ENCODE measurements at places on chromosomes 4 and X. TPM values are rescaled to one million over a fixed set of nuclear protein-coding genes. Genes with fewer than 3 reads are reported as not detected.

GRCh38 chrX:47797084-47797483, 39.6 kb upstream of the ZNF81 start:
- DNase-seq = no peak

Gene HSPA4L
- total RNA-seq = 7.6 TPM

- DNase-seq = no peak
Observed at GRCh38 chrX:79065696-79066095, 78.8 kb upstream of the GPR174 start.

Gene SLIT2
- 66.2 TPM for total RNA-seq

GRCh38 chr4:73990988-73991741, 3.2 kb upstream of the PPBP start:
- DNase-seq = no peak

DNA sequence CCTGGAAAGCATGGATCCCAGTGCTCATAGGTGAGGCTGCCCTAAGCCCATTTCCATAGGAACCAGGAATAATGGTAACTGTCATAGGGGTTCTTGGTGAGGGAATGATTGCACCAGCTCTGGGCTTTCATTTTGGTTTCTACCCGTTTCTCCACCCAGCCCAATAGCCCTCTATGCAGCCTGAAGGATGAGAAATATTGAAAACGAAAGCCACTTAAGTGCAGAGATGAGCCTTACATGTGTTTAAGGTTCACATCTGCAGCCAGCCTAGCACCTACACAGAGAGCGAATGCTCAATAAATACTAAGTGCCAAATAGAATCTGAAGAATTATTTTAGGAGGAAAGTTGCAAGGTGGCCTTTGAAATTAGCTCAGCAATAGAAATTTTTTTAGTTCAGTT, 60.4 kb downstream of the MCF2 start:
- no peak for DNase-seq

DNA sequence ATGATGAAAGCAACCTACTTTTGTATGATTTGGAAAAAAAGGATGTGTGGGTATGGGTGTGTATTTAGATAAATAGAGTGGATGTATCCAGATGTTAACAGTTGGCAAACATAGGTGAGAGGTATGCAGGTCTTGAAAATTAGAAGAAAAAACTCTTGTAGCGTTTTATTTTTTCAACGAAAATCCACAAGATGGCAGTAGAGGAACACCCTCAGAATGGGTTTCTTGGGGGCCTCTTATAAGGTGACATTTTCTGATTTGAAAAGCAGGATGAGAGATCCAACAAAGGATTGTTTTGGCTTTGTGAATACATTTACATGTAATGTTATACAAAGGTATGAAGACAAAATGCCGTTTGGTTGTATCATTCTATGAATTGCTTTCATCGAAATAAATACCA, 68.3 kb downstream of the FMR1NB start:
- DNase-seq = no peak

Gene TMEM150C
- 18.8 TPM for total RNA-seq

Gene ZNF518B
- total RNA-seq = 8.8 TPM

DNA sequence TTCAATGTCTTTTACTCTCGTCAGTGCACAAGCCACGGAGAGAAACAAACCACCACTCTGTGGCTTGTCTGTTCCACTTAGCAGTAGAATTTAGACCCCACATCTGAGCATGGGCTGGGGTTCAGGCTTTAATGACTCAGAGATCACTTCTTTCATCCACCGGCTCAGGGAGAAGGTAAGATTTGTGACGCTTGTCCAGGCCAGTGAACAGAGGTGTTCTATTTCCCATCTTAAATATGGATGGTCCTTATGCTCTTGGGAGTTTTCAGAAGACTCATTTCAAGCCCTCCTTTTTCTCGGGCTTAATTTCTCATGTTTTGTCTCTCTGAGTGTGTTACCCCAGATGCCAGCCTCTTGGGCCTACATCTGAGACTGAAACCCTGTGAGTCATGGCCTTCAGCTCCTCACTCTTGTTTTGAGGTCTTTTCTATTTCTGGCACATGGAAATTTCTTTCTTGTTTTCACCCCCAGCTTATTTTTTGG, 127.4 kb upstream of the SFRP2 start:
- no peak for DNase-seq

- DNase-seq = no peak
Observed at GRCh38 chrX:7233580-7234406, 85.8 kb upstream of the PUDP start.

DNA sequence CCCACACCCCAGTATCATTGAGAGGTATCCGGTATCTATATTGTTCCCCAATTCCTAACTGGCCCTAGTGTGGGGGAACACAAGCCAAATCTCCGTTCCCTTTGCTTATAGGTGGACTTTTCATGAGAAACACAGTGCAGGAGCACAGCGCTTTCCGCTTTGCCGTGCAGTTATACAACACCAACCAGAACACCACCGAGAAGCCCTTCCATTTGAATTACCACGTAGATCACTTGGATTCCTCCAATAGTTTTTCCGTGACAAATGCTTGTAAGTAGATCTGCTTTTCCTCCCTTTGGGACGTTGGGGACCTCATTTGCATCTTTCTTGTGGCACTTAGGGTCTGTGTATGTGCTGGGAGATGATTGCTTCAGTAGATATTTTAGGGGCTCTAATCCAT, 1.6 kb downstream of the GRIA3 start:
- DNase-seq = no peak

Gene TMEM154
- total RNA-seq = 1.8 TPM

Gene CDK16
- 94.2 TPM for total RNA-seq

DNA sequence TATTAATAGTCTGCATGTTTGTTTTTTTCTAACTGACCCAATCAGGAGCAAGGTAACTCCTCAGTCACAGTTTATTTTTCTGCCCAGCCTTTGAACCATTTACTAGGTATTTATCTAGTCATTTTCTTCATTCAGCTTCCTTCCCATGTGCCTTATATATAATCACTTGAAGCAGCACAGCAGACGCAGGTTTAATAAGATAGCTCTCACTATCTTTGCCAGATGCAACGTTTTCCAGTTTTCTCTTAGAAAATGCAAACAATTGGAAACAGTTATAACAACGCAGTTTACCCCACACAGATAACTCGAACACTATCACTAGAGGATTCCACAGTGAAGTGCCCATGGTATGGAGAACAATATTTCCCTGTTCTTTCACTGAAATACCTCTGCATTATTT, 56.4 kb upstream of the NFKB1 start:
- no peak for DNase-seq

DNA sequence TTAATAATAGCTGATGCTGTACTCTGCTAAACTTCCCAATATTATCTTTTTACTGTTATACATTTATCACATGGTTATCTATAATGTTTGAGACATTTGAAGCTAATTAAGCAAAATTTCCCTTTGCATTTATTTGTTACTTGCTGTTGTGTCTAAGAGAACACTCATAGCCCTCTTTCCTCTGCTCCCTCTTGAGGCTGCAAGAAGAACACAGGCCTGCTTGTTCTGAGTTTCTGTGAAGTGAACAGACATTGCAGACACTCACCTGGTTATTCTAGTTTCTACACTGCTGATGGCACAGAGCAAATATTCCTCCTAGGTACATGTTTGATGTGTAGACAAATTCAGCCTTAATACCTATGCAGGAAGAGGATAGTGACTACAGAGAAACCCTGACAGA, 367.8 kb downstream of the GASK1B start:
- DNase-seq = no peak

DNA sequence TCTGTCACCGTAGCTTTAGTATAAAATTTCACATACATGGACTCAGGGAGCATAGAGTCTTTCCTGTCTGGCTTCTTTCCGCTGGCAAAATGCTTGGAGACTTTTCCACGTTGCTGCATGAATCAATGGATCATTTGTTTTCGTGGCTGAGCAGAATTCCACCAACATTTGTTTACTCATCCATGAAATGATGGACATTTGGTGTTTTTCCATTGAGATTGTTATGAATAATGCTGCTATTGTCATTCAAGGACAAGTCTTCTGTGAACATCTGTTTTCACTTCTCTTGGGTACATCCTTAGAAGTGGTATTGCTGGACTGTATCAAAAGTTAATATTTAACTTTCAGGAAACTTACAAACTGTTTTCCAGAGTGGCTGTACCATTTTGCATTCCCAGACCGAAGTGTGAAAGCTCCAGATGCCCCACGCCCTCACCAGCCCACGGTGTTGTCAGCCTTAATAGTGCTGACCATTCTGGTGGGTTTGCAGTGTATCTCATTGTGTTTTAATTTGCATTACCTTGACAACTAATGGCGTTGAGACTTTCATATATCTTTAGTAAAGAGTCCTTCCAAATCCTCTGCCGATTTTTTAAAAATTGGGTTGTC, 5.8 kb upstream of the TMEM271 start:
- no peak for DNase-seq

- peak; percentile 12 for DNase-seq
Observed at GRCh38 chr4:46124773-46125413, 1.0 kb upstream of the GABRG1 start.

GRCh38 chr4:168408620-168409019, 71.7 kb downstream of the DDX60L start:
- DNase-seq = peak; percentile 77

DNA sequence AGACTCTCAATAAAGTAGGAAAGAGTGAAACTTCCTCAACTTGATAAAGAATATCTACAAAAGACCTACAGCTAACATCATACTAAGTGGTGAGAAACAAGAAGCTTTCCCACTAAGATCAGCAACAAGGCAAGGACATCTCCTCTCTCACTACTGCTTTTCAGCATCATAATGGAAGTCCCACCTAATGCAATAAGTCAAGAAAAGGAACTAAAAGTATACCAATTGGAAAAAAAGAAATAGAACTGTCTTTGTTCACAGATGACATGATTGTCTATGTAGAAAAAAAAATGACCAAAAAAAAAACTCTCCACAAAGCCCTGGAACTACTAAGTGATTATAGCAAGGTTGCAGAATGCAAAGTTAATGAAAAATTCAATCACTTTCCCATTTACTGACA, 25.1 kb upstream of the SH3RF1 start:
- no peak for DNase-seq

DNA sequence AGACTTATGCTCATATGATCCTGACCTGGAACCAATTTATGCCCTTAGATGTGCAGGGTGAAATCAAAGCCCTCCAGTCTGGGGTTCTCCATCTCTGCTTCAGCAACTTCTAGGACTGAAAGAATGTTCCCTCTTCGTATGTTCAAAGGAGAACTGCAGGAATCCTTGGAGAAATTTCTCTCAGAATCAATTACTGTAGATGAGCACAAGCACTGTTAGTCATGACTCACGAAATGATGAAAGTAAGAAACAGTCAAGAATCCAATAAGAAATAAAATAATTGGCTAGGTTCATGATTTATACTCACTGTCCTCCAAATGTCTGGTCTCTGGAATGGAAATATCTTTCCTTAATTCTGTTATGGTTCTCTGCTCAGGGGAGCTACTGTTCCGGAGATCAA, 348.2 kb downstream of the PDGFC start:
- DNase-seq = no peak

DNA sequence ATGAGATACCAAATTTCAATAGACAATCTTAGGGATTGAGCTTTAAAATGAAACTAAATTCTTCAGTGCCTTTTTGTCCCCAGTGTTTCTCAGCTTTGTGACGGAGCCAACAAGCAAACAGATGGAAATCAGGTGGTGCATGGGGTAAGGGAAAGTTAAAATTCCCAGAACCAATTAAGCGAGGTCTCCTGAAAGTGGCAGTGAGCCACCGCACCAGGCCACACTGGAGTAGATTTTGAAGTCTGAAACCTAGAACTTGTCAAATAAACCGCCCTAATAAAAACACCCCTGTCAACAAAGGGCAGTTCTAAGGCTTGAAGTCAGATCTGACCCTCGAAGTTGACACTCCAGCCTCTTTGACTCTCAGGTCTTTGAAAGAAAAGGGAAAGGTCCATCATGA, 40.6 kb upstream of the DYNLT3 start:
- DNase-seq = no peak

DNA sequence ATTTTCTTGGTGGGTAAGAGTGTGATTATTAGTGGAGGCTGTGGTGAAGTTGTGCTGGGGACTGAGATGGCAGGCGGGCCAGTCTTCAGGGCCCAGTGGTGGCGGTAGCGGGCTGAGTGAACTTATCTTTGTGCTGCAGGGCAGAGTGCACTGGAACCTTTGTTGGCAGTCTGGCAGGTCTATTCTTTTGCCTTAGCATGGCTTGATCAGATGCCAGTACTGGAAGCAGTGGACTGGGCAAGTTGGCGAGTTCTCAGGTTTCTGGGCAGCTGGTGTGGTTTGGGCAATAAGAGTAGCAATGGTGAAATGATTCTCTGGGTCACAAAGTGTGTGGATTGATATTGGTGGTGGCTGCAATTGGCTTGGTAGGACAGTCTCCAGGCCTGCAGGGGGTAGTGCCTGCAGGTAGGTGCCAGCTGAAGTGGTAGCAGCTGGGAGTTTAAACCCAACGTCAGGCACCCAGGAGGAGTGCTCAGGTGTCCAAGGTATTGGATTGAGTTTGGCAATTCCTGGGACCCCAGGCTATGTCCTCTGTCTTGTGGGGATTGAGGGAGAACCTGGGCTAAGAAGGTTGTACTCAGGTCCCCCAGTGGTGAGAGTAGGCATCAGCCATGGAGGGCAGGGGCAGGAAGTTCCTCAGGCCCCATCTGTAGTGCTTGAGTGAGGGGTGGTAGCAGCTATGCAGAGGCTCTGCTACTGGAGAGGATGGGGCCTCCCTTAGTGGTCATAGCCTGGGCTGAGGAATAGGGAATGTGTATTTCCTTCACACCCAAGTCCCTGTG, 34.9 kb upstream of the SLC25A14 start:
- DNase-seq = no peak

- peak; percentile 73 for DNase-seq
Observed at GRCh38 chr4:2792711-2793585, at the start of gene SH3BP2. TSS of gene SH3BP2 (plus strand) at chr4:2793085. CDS start at chr4:2820618, 27,533 bp downstream.

Gene FAAH2
- not detected for total RNA-seq

Gene SCML1
- total RNA-seq = 14.9 TPM

- no peak for DNase-seq
Observed at GRCh38 chrX:118627084-118627758, 100.2 kb upstream of the IL13RA1 start.

- DNase-seq = no peak
Observed at GRCh38 chrX:136143711-136144110, 3.6 kb upstream of the FHL1 start.

GRCh38 chrX:104008831-104009230, 4.7 kb downstream of the H2BW1 start:
- no peak for DNase-seq

DNA sequence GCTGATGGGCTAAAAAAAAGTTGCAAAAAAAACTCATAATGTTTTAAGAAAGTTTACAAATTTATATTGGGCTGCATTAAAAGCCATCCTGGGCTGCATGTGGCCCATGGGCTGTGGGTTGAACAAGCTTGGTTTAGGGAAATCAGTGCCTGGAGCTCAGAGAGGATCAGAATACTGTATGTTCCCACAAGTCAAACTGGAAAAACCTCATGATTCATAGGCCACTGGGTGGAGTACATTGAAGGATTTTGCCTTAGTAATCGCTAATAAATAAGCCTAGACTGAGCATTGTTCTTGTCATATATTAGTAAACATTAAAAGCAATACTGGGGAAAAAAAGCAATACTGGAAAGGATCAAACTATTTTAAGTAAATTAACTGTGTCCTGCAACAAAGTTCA, 246.3 kb upstream of the TAPT1 start:
- no peak for DNase-seq

- DNase-seq = no peak
Observed at GRCh38 chr4:41784191-41784979, 35.9 kb upstream of the PHOX2B start.

- no peak for DNase-seq
Observed at GRCh38 chrX:84258708-84259107, 70.7 kb upstream of the RPS6KA6 start.

Gene PLP1
- 727 TPM for total RNA-seq

Measured in tibial nerve (tissue), 4 donors.